ENCODE measurements at places on chromosomes 4 and X. TPM values are rescaled to one million over a fixed set of nuclear protein-coding genes. Genes with fewer than 3 reads are reported as not detected.

- no peaks in the 10 kb centered on the region for H3K4me1 ChIP-seq
- H3K27ac ChIP-seq, result no peak overlapping the region
- H3K4me3 ChIP-seq, result no peak overlapping the region
- H3K27me3 ChIP-seq, result no peaks in the 10 kb centered on the region
These were observed 21.2 kb upstream of the SLC25A31 start for GRCh38 chr4:127708985-127709384.

DNA sequence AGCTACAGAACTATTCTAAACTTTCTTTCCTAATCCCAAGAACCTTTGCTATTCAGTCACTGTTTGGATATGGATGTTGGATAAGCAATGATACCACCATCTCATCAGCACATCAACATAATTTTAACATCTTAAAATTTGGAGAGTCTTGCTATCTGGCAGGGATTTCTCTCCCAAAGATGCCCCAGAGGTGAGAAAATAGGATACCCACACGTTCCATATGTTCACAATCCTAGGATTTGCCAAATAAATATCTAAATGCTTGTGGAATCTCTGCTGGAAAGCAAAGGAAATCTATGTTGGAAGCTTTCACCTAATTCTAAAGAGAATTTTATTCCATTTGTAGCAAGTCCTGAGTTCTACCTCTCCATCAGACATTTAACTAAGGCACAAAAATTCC lies 24.4 kb downstream of the SOWAHB start:
- H3K4me3 ChIP-seq, result no peak overlapping the region
- H3K4me1 ChIP-seq, result peaks cover 6% of the 10 kb centered on the region
- no peak for DNase-seq
- no peak overlapping the region for H3K27ac ChIP-seq
- H3K27me3 ChIP-seq, result no peaks in the 10 kb centered on the region
- H3K36me3 ChIP-seq, result no peaks in the 10 kb centered on the region

The MTMR8 gene
- total RNA-seq, result 8.8 TPM

GRCh38 chr4:110296892-110297291 lies 98.5 kb upstream of the ELOVL6 start:
- no peak overlapping the region for H3K4me3 ChIP-seq
- DNase-seq, result no peak
- H3K27me3 ChIP-seq, result no peaks in the 10 kb centered on the region
- no peak overlapping the region for H3K27ac ChIP-seq

The DCLK2 gene
- total RNA-seq, result 0.49 TPM

Data from GM23338 (cell line).